ENCODE measurements at places on chromosomes 12 and 14.
A peak's percentile ranks its signal among the peaks of the same experiment; 100 is the strongest.

- DNase-seq, result no peak
Measured at GRCh38 chr14:63223596-63223995, 19.4 kb downstream of the RHOJ start.

DNA sequence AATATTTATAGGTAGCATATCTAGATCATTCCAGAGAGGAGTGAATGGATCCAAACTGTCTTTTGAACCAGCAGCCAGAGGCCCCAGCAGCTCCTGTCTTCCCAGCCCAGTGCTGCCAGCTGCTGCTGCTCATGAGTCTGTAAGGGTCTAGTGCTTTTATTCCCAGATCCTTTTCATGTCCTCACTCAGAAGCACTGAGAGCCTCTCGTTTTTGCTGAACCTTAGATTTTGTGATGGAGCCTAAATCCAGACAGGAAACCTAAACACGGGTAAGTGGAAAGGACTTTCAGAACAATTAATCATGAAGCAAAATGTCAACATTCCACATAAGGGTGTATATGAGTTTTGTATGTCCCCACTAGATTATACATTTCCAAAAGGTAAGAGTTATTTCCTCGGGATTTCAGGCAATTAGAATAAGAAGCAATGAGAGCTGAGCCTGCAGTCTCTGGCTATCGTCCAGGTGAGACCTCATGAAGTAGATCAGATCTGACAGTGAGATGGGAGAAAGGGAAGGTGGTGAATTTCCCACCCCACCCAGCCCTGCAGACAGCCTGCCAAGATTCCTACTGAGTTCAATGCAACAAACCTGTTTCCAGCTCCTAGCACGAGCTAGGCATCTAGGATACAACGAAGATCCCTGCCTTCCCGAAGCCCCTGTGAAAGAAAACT is 84.4 kb downstream of the NINJ2 start:
- no peak for DNase-seq

- DNase-seq, result no peak
Measured at GRCh38 chr14:21098892-21099595, 589 bp upstream of the ZNF219 start.

DNA sequence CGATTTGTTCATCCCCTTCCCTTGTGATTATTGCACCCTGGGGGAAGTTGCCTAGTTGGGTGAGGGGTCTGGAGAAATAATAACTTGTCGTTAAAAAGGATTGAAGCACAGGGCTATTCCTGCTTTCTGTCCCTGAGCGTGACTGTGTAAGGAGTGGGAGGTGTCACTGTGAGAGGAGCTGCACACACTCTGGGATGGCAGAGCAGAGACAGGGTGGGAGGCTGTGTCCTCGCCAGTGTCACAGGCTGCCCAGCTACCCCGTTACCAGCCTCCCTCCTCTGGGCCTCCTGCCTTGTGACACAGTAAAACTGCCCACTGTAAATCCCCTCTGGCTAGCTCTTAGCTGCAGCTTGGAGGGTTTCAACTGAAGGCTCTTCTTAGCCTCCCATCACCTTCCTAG is 460.6 kb downstream of the AACS start:
- no peak for DNase-seq

DNA sequence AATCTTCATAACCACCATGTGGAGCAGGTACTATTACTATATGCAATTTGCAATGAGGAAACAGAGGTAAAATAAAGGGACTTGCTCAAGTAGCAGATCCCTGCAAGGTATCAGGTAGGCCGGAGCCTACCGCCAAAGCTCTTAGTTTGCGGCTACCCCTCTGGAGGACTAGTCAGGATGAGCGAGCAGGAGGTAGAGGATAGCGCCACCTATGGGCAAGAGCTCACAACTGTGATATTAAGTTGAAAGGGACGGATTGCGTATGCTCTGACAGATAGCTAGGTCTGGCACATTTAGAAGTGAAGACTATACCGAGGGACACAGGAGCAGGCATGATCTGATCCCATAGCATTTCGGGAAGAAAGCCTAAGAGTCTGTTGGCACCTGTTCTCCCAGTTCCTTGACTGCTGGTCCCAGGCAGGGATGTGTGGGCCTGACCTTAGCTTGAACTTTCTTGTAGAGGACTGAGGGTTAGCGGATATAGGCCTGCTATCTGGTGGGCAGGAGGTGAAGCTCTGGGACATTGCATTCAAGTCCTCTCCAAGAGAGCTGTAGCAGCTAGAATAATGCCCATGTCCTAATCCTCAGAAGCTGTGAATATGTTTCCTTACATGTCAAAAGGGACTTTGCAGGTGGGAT is 48.0 kb downstream of the SLC17A8 start:
- peak; percentile 42 for DNase-seq

DNA sequence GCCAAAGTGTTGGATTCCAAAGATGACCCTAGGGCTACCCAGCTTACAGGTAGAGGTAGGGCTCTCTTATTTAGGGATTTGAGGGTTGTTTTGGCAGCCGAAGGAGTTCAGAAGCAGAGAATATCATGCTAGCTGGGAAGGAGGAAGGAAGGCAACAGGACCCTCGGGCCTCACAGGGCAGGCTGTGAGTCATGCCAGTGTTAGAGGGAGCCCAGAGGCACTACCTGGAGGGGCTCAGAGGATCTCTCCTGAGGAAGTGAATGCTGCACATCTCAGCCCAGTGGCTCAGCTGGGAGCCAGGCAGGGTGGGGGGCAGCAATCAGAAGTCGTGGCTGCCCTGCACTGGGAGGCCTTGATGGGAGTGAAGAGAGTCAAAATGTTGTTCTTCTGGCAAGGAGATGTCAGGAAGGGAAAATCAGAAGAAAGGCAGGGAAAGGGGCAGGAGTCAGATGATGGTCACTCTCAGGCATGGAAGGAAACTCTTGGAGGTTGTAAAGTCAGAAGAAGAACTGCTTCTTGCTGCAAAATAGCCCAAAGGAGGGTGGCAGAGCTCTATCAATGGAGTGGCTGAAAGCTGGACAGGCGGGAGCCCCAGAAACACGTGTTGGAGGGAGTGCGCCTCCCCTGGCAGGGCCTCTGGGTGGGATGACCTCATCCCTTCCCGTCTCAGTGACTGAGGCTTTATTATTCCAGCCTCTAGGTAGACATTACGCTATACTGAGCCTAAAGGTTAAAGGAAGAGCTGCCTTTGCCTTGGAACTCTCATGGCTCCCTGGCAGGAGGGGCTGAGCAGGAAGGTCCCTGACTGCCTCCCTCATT is 141.3 kb downstream of the SMOC1 start:
- no peak for DNase-seq

GRCh38 chr12:124682425-124683151 is 115.2 kb upstream of the NCOR2 start:
- DNase-seq, result no peak

DNA sequence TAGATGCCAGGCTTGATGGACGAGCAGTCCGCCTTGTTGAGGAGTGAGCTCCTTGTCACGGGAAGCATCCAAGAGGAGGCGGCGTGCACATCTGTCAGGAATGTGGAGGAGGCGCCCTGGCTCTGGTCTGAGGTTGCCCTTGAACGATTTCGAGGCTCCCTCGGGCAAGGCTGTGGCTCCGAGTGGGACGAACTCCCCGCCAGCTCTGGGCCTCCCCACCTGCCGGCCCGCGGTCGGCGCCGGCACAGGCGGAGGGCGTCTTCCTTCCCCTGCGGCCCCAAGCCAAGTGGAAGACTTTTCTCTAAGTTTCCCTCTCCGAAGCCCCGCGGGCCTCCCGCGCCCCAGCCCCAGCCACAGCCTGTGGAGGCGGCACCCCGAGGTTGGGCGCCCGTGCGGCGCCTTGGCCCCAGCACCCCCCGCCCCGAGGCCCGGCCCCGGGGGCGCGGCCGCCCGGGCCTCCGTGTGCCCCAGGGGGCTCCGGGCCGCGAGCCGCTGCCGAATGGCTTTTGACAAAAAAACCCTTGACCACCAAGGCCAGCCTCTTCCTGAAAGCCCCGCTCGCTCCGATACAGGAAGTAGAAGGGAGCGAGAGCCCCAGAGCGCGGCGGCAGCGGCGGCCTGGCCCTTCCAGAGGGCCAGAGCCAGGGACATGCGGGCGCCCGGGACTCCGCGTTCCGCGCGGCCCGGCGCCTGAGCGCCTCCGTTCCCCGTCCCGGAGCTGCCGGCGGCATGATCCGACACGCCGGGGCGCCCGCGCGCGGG is at the start of gene RIN3:
RIN3 (plus strand) TSS at position 578 of the 762 bp plus-strand sequence; CDS start at position 730, 152 bp downstream.
- DNase-seq, result peak; percentile 78

GRCh38 chr12:53097207-53097563 is 282 bp upstream of the IGFBP6 start:
- DNase-seq, result peak; percentile 49

- peak; percentile 1 for DNase-seq
Measured at GRCh38 chr14:29215853-29216252, 449.3 kb downstream of the FOXG1 start.
